ENCODE measurements at places on chromosomes 7 and 10.

- no peak for DNase-seq
Measured at GRCh38 chr10:99329304-99329553, at the start of gene CNNM1. TSS of gene CNNM1 (plus strand) at chr10:99329356. CDS start at chr10:99329388, 32 bp downstream.

GRCh38 chr10:12448729-12449391, 99.5 kb downstream of the CAMK1D start:
- peak; percentile 32 for DNase-seq

GRCh38 chr10:61779950-61780659, 117.4 kb downstream of the CABCOCO1 start:
- no peak for DNase-seq

DNA sequence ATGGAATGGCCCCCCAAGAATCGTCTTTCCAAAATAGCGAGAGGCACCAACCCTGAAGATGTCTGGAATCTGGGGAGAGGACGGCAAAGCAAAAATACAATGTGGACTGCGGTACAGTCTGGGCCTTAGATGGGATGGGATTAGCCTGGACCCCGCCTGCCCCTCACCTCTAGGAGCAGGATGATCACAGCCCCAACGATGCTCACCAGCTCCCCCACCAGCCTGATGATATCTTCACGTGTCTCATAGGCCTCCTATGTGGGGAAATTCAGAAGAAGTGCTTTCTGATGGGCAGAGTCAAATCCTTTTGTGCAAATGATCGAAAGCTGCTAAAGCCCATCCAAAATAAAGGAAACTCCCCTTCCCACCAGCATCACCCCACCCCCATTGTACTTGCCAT, 18.2 kb downstream of the TRPV5 start:
- DNase-seq: no peak

- no peak for DNase-seq
Measured at GRCh38 chr10:132402781-132403241, 5.8 kb downstream of the PWWP2B start.

- DNase-seq: no peak
Measured at GRCh38 chr7:31788445-31788844, 101.4 kb downstream of the PPP1R17 start.

DNA sequence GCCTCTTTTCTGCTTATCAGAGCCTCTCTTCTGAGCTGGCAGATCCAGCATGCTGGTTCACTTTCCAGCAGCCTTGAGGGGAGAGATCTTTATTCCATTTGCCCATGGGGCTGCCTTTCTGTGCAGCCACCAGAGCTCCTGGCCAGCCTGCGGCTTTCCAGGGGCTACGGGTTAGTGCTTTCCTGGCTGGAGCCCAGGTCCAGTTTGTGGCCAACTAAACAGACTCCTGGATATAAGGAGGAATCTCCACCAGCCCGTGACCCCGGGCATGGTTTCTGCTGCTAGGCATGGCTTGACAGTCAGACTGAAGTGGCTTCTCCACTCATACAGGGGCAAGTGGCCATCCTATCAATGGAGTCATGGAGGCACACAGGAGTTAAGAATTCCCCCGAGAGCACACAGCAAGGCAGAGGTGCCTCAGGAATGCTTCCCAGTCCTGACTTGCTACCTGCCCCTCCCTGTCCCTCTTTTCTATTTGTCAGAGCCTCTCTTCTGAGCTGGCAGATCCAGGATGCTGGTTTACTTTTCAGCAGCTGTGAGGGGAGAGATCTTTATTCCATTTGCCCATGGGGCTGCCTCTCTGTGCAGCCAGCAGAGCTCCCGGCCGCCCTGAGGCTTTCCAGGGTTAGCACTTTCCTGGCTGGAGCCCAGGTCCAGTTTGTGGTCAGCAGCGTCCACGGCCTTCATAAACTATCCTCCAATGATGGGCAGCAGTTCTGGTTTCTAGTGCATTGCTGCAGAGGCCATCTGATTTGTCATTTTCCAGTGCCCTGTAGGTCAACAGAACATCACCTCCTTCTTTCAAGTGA, 35.9 kb downstream of the TSPAN15 start:
- DNase-seq: no peak

DNA sequence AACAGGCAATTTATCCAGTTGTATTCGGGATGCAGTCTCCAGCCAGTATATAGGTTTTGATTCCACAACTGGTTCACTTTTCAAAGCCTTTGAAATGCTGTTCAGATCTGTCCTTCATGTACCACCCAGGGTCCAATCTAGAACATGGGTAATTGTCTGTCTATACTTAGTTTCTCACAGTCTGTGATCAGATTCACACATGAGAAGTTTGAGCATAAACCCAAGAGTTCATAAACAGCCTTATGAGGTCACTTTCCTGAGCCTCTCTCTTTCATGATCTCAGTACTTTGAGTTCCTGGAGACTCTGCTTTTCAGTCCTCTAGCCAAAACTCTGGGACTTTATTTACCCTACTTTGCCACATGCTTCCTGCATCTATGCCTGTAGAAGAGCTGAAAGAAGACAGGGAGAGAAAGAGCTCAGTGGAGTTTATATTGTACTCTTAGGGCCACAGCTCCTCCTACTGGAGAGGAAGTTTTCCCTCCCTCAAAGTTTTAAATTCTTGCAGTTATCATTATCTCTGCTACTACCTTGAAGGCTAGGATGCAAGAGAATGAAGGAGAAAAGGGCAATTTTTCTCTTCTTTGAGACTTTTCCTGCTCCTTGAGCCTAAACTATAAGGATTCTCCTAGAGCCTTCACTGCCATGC, 172.0 kb downstream of the ZEB1 start:
- DNase-seq: no peak

DNA sequence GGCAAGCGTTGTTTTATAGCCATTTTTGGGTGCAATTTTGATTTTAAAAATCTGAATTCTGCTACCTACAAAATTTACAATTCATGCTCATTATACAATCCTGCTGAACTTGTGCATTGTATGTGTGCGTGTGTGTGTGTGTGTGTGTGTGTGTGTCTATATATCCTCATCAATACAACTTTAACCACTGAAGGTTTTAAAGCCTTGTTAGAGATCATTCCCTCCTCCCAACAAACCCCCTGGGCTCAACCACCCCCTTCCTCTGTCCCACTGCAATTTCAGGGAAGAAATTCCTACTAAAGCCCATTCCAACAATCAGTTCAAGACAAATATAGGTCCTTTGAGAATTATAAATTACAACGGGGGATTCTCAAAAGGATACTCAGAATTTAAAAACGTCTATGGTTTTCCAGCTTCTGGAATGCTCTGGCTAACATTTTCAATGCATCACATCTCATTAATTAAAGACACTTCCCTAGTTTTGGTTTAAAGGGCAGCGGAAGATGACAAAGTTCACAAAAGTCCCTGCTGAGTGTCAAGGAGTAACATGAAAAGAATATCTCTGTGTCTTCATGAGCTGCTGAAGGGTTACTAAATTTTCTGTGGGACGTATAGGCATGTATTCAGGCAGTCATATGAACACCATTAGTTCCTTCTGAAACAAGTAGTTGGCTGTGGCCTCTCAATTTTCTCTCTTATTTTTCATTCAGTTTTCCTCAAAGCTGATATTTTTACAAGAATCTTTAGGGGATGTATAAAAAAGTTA, 889 bp upstream of the SEMA3A start:
- no peak for DNase-seq

GRCh38 chr10:130652544-130652943, 516.4 kb downstream of the GLRX3 start:
- DNase-seq: no peak

DNA sequence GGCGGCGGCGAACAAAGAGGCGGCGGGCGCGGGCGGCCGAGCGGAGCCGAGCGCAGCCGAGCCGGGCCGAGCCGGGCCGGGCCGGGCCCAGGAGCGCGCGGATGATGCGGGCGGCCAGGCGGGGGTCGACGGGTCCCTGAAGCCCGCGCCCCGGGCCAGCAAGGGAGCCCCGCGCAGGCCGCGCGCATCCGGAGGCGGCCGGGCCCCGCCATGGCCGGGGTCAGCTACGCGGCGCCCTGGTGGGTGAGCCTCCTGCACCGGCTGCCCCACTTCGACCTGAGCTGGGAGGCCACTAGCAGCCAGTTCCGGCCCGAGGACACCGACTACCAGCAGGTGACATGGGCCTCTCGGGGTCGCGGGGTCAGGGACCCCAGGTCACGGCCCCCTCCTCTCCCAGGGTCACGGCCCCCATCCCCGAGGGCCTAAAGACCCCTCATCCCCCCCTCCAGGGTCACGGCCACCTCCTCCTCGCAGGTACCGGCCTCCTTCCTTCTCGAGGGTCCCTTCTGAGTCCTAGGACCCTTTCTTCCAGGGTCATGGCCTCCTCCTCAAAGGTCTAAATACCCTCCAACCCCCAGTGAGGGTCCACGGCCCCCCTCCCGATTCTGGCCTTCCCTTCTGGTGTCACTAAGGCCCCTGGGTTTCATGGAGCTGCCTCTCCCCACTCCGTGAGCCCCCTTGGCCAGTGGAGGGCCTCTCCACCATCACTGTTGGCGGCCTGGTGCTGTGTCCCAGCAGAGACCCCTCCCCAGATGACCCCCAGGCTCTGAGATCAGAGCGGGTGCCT, at the start of gene TTYH3:
Gene TTYH3, plus strand, starts transcription at position 41 of the 787 bp plus-strand sequence. Its CDS starts 170 bp downstream, at position 211.
- DNase-seq: no peak

DNA sequence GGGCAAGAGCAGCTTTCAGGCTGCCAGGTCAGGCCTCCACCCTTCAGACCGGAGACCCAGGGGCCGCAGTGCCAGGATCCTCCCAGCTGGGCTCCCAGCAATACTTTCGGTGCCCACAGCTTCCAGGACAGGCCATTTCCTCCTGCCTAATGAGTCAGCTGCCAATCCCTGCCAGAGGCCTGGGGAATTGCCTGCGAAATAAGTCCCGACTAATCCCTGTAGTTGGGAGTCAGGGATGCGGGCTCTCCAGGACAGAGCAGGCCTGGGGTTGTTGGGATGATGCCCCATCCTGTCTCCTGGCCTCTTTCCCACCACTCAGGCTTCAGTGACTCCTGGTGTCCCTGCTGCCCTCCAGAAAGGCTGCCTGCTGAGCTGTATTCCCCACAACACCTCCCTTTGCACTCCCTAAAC, 143.5 kb upstream of the UNC5B start:
- no peak for DNase-seq

DNA sequence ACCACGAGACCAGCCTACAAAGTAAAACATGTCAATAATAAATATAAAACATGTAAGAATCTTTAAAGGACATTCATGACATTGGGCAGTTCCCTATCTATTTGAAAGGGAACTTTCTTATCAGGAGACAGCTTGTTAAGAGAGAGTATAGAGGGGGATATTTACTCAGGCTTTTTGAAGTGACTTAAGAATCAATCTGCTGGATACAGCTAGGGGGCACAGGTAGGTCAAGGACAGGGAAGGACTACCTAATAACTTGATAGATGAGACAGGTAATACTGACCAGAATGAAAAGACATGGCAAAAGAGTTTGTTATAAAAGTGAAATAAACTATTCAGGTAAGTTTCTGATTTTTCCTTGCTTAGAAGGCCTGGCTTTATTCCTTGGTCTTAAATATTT, 21.8 kb upstream of the LRRD1 start:
- DNase-seq: no peak

GRCh38 chr10:24483701-24484100, 240.0 kb downstream of the ARHGAP21 start:
- no peak for DNase-seq

DNA sequence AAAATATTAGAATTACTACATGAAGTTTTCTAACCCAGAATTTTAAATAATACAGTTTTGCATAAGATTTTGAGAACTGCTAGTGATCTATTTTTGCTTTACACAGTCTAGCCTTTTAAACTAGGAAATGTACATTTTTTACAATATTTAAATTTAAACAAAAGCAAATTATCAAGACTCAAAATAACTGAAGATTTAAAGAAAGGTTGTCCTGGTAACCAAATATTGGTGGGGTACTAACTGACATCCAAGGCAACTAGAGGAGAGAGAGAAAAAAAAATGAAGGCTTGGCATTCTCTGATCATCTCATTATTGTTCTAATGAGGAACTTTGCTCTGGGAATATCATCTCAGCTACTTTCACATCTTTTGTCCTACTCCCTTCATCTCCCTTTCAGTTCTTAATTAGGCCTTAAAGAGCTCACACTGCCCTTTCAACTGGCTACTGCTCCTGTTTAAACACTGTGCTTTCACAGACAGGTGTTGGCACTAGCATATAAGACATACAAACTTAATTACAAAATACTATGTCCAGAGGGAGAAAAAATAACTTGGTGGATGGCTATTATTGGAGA, 33.7 kb downstream of the RAB11FIP2 start:
- DNase-seq: no peak

- DNase-seq: no peak
Measured at GRCh38 chr7:48734695-48735406, 189.5 kb upstream of the CDC14C start.

- DNase-seq: no peak
Measured at GRCh38 chr7:42991913-42992591, 59.9 kb downstream of the MRPL32 start.

GRCh38 chr10:68897336-68897741, 3.8 kb upstream of the DDX50 start:
- DNase-seq: no peak

DNA sequence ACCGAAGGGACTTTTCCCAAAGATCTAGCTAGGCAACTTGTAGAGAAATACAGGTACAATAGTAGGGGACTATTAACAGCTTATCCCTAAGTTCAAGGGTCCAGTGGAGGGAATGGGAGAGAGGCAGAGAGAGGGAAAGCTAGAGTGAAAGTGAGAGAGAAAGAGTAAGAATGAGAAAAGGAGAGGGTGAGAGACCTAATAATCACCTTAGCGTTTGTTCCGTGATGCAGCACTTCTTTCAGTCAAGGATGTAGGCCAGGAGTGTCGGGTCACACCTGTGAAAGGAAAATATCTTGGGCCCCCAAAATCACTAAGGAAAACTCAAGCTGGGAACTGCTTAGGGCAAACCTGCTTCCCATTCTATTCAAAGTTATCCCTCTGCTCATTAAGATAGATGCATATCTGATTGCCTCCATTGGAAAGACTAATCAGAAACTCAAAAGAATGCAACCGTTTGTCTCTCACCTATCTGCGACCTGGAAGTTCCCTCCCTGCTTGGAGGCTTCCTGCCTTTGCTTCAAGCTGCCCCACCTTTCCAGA, 75.2 kb downstream of the ST8SIA6 start:
- no peak for DNase-seq

- DNase-seq: no peak
Measured at GRCh38 chr7:150753239-150753638, 16.0 kb downstream of the GIMAP5 start.

DNA sequence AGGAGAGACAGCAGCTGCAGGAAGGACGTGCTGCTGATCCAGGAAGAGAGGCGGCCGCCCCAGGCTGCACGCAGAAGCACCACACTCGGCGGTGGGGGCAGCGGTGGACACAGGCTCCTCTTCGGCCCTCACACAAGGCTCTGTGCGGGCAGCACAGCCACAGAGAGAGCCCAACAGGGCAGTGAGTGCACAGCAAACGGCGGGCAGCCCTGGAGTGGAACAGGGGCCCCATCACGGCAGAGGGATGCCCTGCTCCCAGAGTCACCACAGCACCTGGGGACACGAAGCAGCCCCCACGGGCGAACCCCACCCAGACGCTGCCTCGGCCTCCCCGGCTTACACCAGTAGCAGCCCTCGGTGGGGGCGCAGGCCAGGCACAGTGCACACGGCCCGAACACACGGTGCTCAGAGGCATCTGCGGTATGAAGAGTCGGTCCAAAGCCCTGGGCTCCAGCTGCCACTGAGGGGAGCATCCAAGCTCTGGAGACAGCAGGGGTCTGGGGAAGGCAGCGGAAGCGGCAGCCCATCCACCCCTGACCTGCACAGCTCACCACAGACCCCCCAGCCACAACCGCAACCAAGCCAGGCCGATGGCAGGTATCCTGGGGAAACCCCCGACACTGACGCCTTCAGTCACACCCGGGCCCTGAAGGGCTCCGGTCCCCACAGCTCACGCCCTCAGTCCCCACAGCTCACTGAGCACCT, 16.8 kb downstream of the NUDT1 start:
- DNase-seq: no peak
